Ascending aorta (tissue), 2 donors: ENCODE measurements at places on chromosomes 7 and 10. TPM values are rescaled to one million over a fixed set of nuclear protein-coding genes. Genes with fewer than 3 reads are reported as not detected.
A peak's percentile ranks its signal among the peaks of the same experiment; 100 is the strongest.

DNA sequence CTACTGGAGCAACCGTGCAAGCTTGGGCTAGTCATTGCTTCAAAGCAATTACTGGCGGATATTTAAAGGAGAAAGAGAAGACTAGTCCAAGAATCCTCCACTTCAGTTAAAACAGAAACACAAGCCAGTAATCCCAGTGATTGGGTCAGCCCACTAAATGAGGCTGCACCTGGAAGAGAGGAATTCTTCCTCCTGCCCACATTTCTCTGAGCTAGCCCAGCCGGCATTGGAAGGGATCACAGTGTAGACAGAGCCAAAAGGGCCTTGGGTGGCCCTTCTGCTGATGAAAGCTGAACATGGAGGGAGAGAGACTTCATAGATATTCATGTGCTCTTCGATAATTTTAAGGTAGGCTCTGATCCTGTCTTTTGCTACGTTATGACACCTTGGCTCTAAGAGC lies 228.4 kb downstream of the KIAA1217 start:
- DNase-seq: no peak
- H3K27ac ChIP-seq: no peak overlapping the region
- H3K4me1 ChIP-seq: peaks cover 8% of the 10 kb centered on the region
- no peaks in the 10 kb centered on the region for H3K36me3 ChIP-seq
- no peak overlapping the region for H3K4me3 ChIP-seq

- H3K4me1 ChIP-seq: peaks cover 19% of the 10 kb centered on the region
- DNase-seq: no peak
- H3K4me3 ChIP-seq: peak overlapping the region; percentile 70
- H3K27ac ChIP-seq: peak overlapping the region; percentile 87
- no peaks in the 10 kb centered on the region for H3K36me3 ChIP-seq
- no peaks in the 10 kb centered on the region for H3K27me3 ChIP-seq
Observed at GRCh38 chr7:40133561-40134427, 628 bp downstream of the MPLKIP start.

GRCh38 chr7:114392686-114393085 lies 21.9 kb upstream of the FOXP2 start:
- H3K27me3 ChIP-seq: no peaks in the 10 kb centered on the region
- no peak overlapping the region for H3K4me3 ChIP-seq
- no peaks in the 10 kb centered on the region for H3K36me3 ChIP-seq

DNA sequence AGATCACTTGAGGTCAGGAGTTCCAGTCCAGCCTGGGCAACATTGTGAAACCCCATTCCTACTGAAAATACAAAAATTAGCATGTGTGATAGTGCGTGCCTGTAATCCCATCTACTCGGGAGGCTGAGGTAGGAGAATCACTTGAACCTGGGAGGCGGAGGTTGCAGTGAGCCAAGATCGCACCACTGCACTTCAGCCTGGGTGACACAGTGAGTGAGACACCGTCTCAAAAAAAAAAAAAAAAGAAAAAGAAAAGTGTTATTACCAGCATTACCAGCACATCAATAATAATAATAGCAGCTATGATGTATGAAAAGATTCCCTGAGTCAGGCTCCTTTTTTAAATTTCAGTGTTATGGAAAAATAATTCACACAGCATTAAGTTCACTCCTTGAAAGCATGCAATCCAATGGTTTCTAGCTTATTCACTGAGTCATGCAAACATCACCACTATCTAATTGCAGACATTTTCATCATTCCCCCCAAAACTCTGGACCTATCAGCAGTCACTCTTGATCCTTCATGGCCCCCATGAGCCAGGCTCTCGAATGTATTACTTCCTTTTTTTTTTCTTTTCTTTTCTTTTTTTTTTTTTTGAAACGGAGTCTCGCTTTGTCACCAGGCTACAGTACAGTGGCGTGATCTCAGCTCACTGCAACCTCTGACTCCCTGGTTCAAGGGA lies 228.4 kb downstream of the FANK1 start:
- no peak overlapping the region for H3K27ac ChIP-seq
- no peak overlapping the region for H3K4me3 ChIP-seq
- H3K36me3 ChIP-seq: no peaks in the 10 kb centered on the region
- DNase-seq: no peak
- no peaks in the 10 kb centered on the region for H3K4me1 ChIP-seq
- H3K27me3 ChIP-seq: no peaks in the 10 kb centered on the region

GRCh38 chr10:30671026-30671616 lies 41.6 kb upstream of the LYZL2 start:
- H3K4me1 ChIP-seq: no peaks in the 10 kb centered on the region
- H3K36me3 ChIP-seq: no peaks in the 10 kb centered on the region
- no peaks in the 10 kb centered on the region for H3K27me3 ChIP-seq
- no peak overlapping the region for H3K27ac ChIP-seq
- H3K4me3 ChIP-seq: peak overlapping the region; percentile 27

DNA sequence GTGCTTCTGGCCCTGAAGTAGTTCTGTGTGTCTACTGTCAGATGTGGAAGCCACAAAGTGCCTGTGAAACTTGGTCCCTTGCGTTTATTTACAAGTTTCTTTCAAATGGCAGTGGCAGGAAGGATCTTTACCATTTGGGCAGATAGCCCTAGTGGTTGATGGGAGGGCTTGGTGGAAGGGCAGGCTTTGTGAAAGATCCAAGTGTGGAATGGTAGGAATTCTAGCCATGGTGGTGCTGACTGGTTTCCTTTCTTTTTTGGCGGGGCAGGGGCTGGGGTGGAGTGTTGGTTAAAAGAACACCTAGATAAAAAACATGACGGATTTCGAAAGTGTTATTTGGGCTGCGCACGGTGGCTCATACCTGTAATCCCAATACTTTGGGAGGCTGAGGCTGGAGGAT lies 27.0 kb downstream of the AUTS2 start:
- no peaks in the 10 kb centered on the region for H3K27me3 ChIP-seq
- no peak overlapping the region for H3K27ac ChIP-seq
- H3K4me3 ChIP-seq: no peak overlapping the region
- DNase-seq: no peak

DNA sequence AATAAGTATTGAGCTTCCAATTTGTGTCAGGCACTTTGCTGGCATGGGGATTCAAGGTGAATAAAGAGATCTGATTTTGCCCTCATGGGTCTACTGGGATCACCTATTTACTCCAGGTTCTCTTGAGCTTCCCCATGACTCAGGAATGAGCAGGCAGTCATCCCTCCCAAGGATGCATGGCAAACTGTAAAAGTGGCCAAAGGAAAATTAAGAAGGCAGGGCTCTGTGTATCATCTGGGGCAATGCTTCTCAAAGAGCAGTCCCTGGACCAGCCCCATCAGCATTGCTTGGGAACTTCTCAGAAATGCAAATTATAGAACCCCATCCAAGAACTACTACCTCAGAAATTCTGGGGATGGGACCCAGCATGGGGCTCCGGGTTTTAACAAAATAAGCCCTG lies 48.7 kb downstream of the WDFY4 start:
- no peak overlapping the region for H3K4me3 ChIP-seq
- H3K4me1 ChIP-seq: no peaks in the 10 kb centered on the region
- DNase-seq: no peak
- no peak overlapping the region for H3K27ac ChIP-seq
- no peaks in the 10 kb centered on the region for H3K36me3 ChIP-seq

GRCh38 chr10:95346715-95347401 lies 56.1 kb upstream of the PDLIM1 start:
- H3K4me3 ChIP-seq: no peak overlapping the region
- no peaks in the 10 kb centered on the region for H3K27me3 ChIP-seq
- no peak for DNase-seq
- peaks cover 85% of the 10 kb centered on the region for H3K36me3 ChIP-seq

GRCh38 chr10:24643679-24644209 lies 79.9 kb downstream of the ARHGAP21 start:
- H3K36me3 ChIP-seq: no peaks in the 10 kb centered on the region
- no peaks in the 10 kb centered on the region for H3K27me3 ChIP-seq
- H3K27ac ChIP-seq: no peak overlapping the region

GRCh38 chr7:143811-144453 lies 48.4 kb upstream of the FAM20C start:
- no peaks in the 10 kb centered on the region for H3K36me3 ChIP-seq
- peak overlapping the region; percentile 73 for H3K27ac ChIP-seq
- H3K4me1 ChIP-seq: peaks cover 18% of the 10 kb centered on the region
- no peaks in the 10 kb centered on the region for H3K27me3 ChIP-seq
- no peak overlapping the region for H3K4me3 ChIP-seq

DNA sequence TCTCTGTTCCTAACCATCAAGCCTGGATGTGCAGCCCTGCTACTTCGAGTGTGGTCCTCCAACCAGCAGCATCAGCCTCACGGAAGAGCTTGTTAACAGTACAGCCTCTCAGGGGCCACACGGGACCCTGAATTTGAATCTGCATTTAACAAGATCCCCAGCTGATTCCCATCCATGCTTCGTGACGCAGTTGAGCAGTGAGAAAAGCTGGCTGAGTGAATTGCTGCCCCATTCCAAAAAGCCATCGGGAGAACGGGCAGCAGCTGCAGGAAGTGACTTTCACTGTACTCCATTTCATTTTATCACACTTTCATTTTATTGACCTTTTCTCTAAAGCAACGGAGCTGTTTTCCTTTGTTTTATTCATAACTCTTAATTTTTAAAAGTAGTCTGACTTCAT lies 22.5 kb downstream of the FAM171A1 start:
- H3K27me3 ChIP-seq: no peaks in the 10 kb centered on the region
- H3K27ac ChIP-seq: no peak overlapping the region
- H3K4me3 ChIP-seq: peak overlapping the region; percentile 34
- H3K36me3 ChIP-seq: no peaks in the 10 kb centered on the region
- H3K4me1 ChIP-seq: no peaks in the 10 kb centered on the region

DNA sequence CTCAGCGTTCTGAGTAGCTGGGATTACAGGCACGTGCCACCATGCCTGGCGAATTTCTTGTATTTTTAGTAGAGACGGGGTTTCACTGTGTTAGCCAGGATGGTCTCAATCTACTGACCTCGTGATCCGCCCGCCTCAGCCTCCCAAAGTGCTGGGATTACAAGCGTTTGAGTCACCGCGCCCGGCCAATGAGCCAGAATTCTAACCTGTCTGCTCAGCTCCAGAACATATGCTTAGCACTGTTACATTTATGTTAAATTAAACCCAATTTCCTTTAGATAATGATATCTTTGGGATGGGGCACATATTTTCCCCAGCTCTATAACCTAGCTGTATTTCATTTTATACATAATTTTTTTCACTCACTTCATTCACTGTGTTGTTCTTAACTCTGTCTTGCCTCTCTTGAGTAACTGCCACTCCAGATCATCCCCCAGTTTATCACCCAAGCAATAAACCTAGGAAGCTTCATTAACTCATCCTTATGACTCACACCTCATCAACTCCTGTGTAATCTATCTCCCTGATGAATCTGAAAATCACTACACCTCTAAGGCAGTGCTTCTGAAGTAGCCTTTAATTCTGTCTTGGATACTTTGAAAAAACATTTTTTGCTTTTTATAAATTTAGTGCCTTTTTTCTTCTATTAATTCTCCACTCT lies 559.7 kb upstream of the ZWINT start:
- no peaks in the 10 kb centered on the region for H3K27me3 ChIP-seq
- no peak overlapping the region for H3K27ac ChIP-seq
- DNase-seq: no peak
- no peaks in the 10 kb centered on the region for H3K36me3 ChIP-seq
- H3K4me3 ChIP-seq: no peak overlapping the region

GRCh38 chr10:18497806-18498369 lies 153.5 kb downstream of the NSUN6 start:
- H3K27ac ChIP-seq: no peak overlapping the region
- no peak for DNase-seq
- no peak overlapping the region for H3K4me3 ChIP-seq
- H3K27me3 ChIP-seq: no peaks in the 10 kb centered on the region
- no peaks in the 10 kb centered on the region for H3K4me1 ChIP-seq
- no peaks in the 10 kb centered on the region for H3K36me3 ChIP-seq

DNA sequence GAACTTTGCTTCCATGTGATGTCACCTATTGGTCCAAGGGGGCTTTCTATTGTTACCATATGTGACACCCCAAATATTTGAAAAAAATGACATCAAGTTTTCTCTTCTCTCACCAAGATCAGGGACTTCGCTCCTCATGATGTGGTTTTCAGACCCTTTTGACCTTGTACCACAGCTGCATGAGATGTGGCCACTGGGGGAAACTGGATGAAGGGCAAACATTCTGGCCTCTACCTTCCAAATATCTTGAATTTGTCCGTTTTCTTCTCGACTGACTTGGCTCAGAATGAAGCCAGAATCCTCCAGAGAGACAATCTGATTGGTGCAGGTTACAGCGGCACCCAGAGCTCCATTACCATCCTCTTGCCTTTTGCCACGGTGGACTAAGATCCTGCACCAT lies 122.7 kb downstream of the PRKCQ start:
- no peak for DNase-seq
- no peaks in the 10 kb centered on the region for H3K27me3 ChIP-seq
- H3K27ac ChIP-seq: no peak overlapping the region
- no peaks in the 10 kb centered on the region for H3K36me3 ChIP-seq
- no peaks in the 10 kb centered on the region for H3K4me1 ChIP-seq

- no peak overlapping the region for H3K27ac ChIP-seq
- H3K4me1 ChIP-seq: peaks cover 9% of the 10 kb centered on the region
- DNase-seq: no peak
- H3K36me3 ChIP-seq: no peaks in the 10 kb centered on the region
- H3K27me3 ChIP-seq: no peaks in the 10 kb centered on the region
Observed at GRCh38 chr10:124252097-124252715, 158.8 kb upstream of the CHST15 start.

GRCh38 chr10:33122014-33122809 lies 164.2 kb upstream of the ITGB1 start:
- no peak for DNase-seq
- no peaks in the 10 kb centered on the region for H3K4me1 ChIP-seq
- H3K27me3 ChIP-seq: no peaks in the 10 kb centered on the region
- no peaks in the 10 kb centered on the region for H3K36me3 ChIP-seq

Gene ETV1
- total RNA-seq: 5.3 TPM

Gene TAS2R4
- not detected for total RNA-seq

Gene SMKR1
- total RNA-seq: not detected

Gene PCDH15
- total RNA-seq: not detected

Gene OPN4
- not detected for total RNA-seq
